ENCODE measurements at places on chromosomes 2 and 18. TPM values are rescaled to one million over a fixed set of nuclear protein-coding genes. Genes with fewer than 3 reads are reported as not detected.

- no peaks in the 10 kb centered on the region for H3K4me1 ChIP-seq
- DNase-seq: no peak
- no peaks in the 10 kb centered on the region for H3K36me3 ChIP-seq
- H3K4me3 ChIP-seq: no peak overlapping the region
- peaks cover 16% of the 10 kb centered on the region for H3K27me3 ChIP-seq
Observed at GRCh38 chr18:12569791-12570190, 88.1 kb downstream of the SPIRE1 start.

DNA sequence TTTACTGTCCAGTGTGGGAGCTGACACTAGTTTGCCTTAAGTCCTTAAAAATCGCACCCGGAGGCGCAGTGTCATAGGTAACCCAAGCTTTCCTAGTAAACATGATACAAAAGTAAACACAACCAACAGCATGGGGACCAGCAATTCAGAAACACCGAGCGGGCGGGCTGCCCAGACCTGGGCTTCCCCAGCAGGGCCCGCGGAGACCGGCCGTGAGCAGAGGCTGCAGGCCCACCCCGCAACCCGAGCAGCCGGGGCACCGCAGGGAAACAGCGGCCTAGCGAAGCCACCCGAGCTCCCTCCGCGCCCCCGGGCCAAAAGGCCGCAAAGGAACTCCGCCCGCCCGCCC lies 296 bp downstream of the TTC21B start:
- H3K27ac ChIP-seq: no peak overlapping the region
- H3K4me1 ChIP-seq: peaks cover 5% of the 10 kb centered on the region
- H3K4me3 ChIP-seq: no peak overlapping the region
- H3K27me3 ChIP-seq: no peaks in the 10 kb centered on the region
- no peak for DNase-seq

Gene IL1B
- 0.33 TPM for total RNA-seq

DNA sequence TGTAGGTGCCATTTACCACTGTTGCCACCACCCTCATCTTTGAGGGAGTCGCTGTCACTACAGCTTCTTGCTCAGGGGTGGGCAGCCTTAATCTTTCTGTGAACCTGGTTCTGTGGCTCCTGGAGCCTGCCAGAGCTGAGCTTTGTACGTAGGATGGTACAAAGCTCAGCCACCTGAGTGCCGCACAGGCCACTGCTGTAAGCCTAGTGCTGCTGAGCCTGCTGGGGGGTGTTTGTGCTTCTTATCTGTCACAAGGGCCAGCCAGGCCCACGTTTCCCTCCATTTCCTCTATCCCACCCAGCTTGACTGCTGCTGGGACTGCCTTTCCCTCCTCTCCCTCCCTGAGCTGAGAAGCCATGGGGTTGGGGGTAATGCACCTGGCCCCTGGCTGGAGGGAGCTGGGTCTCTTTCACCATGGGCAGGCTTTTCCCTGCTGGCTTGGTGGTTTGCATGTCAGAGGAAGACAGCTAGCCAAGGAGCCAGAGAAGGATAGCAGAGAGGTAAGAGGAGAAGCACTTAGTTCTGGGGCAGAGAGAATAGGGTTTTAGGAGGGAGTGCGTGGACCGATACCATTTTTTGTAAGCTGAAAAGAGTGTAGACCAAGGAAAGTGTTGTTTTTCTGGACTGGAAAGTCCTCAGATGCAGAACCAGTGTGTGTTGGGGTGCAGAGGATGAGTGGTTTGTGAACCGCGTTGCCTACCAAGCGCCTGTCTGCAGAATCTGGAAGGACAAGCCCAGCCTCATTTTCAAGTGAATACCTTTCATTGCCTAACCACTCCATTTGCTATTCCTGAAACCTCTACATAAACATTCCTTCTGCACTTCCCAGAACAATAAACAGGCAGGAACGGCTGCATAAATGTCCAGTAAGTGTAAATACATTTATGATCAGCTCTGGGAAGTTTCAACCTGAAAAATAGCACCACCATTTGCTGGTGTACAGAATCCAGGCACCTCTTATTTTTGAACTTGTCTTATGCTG lies 45.1 kb upstream of the FHL2 start:
- DNase-seq: no peak
- H3K27ac ChIP-seq: no peak overlapping the region
- no peaks in the 10 kb centered on the region for H3K36me3 ChIP-seq
- no peak overlapping the region for H3K4me3 ChIP-seq

DNA sequence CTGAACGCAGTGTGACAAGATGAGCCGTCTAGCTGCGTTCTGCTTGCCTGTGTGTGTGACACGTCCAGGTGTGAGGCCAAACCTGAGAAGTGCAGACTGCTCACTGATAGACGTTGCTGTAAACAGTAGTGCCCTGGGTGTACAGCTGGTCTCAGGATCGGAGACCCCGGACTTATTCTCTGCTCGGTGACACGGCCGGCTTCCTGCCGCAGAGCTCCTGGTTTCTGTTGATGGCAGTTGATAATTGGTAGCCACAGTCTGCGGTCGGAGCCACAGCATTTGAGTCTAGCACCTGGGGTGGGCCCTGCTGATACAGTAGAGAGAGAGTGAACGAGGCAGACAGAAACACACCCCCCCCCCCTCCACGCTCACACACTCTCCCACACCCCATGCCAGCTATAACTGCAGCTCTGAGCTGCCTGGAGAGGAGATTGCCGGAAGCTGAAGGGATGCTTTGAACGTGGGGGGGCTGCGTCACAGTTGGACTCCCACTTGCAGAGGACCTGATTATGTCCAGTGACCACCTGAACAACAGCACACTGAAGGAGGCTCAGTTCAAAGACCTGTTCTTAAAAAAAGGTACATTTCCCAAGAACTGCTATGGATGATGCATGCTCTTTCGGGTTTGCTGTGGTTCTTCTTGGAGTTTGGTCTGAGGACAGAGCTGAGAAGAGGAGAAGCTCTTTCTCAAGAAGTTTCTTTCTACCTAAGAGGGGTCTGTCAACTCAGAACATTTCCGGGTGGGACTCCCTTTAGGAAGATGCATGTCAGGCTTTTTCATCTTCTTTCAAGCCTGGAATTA lies 114.0 kb downstream of the FAM210A start:
- peak overlapping the region; percentile 97 for H3K27ac ChIP-seq
- peaks cover 79% of the 10 kb centered on the region for H3K4me1 ChIP-seq
- no peaks in the 10 kb centered on the region for H3K27me3 ChIP-seq
- H3K4me3 ChIP-seq: peak overlapping the region; percentile 94
- H3K36me3 ChIP-seq: peaks cover 6% of the 10 kb centered on the region

Gene LRRC30
- not detected for total RNA-seq

DNA sequence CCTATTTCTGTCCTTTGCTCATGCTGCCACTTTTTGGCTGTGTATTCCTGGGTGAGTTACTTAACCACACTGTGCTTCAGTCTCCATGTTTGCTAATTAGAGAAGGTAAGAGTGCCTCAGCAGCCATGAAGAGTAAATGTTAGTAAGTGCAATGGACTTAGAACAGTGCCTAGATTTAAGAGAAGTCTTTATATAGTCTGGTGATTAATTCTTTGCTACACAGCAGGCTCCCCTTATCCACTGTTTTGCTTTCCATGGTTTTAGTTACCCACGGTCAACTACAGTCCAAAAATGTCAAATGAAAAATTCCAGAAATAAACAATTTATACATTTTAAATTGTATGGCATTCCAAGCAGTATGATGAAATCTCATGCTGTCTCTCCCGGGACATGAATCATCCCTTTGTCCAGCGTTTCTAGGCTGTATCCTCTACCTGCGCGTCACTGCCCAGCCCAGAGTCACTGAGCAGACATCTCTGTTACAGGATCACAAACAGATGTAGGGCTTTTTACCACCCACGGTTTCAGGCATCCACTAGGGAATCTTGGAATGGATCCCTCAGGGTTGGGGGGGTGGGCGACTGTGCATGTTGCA lies 91.0 kb downstream of the CTIF start:
- no peaks in the 10 kb centered on the region for H3K4me1 ChIP-seq
- H3K27me3 ChIP-seq: peaks cover 5% of the 10 kb centered on the region
- no peak overlapping the region for H3K4me3 ChIP-seq
- no peak for DNase-seq
- no peaks in the 10 kb centered on the region for H3K36me3 ChIP-seq
- H3K27ac ChIP-seq: no peak overlapping the region

Gene ALPI
- total RNA-seq: not detected

- no peaks in the 10 kb centered on the region for H3K4me1 ChIP-seq
- H3K27me3 ChIP-seq: no peaks in the 10 kb centered on the region
Observed at GRCh38 chr18:72700961-72701710, 157.0 kb upstream of the CBLN2 start.

- DNase-seq: no peak
- H3K36me3 ChIP-seq: peaks cover 13% of the 10 kb centered on the region
- no peaks in the 10 kb centered on the region for H3K4me1 ChIP-seq
- no peaks in the 10 kb centered on the region for H3K27me3 ChIP-seq
Observed at GRCh38 chr2:23850564-23851256, 76.2 kb downstream of the ATAD2B start.

Gene ACYP2
- 4.0 TPM for total RNA-seq

Data from activated CD4-positive, alpha-beta T cell treated with anti-CD3 and anti-CD28 coated beads, Interleukin-2, amount 10 ng/mL, durations not matched to agents 24 days and 14 days (primary cell).